ENCODE measurements at places on chromosomes 12 and 14. TPM values are rescaled to one million over a fixed set of nuclear protein-coding genes. Genes with fewer than 3 reads are reported as not detected.

RNU4-1 gene
- polyA plus RNA-seq, result under 0.01 TPM

ADAMTS20 gene
- 0.72 TPM for polyA plus RNA-seq

NPFF gene
- not detected for polyA plus RNA-seq

SNX6 gene
- polyA plus RNA-seq, result 129 TPM

CALCOCO1 gene
- polyA plus RNA-seq, result 187 TPM

SERPINA12 gene
- not detected for polyA plus RNA-seq

NR4A1 gene
- 3.4 TPM for polyA plus RNA-seq

PRB2 gene
- polyA plus RNA-seq, result not detected

MFAP5 gene
- not detected for polyA plus RNA-seq

MYF5 gene
- not detected for polyA plus RNA-seq
